Gastroesophageal sphincter (tissue), 4 donors: ENCODE measurements at places on chromosomes 7 and 10.

DNA sequence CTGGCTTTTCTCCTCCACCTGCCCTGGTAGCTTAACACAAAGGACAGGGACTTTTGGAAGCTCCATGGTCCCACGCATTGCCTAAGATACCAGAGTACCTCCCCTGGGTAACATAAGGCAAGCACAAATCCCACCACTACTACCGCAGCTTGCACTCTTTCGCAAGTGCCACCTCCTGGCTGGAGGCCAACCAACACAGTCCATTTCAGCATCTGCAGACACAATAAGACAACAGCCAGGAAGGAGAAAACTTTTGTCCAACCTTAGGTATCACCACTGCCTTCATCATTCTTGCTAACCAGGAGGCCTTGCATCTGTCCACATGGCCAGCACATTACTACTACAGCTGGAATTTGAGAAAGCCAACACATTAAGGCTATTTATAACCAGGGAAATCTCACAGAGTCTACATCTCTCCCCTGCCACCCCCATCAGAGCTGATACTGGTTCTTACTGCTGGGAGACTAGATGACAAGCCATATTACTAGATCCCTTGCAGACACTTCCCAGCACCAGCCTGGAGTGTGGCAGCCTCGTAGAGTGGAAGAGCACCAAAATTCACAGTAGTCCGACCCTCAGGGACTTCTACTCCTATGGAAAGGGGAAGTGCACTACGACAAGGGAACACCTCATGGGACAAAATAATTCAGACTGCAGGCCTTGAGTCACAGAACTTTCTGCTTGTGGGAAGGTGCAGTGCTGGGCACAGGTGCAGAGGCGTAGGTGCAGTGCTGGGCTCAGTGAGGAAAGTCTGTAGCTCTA is 39.8 kb upstream of the CDK13 start:
- no peak for ATAC-seq

- ATAC-seq = no peak
These were observed 87.8 kb downstream of the NRCAM start for GRCh38 chr7:108368466-108368865.

DNA sequence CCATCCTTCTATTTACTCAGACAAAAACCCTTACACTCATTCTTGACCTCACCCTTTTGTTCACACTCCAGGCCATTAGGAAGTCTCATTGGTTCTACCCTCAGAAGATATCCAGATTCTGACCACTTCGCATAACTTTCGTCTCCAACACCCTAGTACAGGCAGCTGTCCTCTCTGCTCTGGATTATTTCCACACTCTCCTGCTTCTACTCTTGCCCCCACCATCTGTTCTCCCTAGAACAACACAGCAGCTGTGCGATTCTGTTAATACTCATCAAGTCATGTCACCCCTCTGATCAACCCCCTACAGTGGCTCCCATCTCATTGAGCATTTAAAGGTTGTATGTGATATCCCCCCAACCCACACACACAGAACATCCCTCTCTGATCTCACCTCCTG is 15.5 kb upstream of the TRIL start:
- ATAC-seq = no peak

- ATAC-seq = no peak
These were observed 63.0 kb upstream of the PRSS58 start for GRCh38 chr7:142320883-142321282.

DNA sequence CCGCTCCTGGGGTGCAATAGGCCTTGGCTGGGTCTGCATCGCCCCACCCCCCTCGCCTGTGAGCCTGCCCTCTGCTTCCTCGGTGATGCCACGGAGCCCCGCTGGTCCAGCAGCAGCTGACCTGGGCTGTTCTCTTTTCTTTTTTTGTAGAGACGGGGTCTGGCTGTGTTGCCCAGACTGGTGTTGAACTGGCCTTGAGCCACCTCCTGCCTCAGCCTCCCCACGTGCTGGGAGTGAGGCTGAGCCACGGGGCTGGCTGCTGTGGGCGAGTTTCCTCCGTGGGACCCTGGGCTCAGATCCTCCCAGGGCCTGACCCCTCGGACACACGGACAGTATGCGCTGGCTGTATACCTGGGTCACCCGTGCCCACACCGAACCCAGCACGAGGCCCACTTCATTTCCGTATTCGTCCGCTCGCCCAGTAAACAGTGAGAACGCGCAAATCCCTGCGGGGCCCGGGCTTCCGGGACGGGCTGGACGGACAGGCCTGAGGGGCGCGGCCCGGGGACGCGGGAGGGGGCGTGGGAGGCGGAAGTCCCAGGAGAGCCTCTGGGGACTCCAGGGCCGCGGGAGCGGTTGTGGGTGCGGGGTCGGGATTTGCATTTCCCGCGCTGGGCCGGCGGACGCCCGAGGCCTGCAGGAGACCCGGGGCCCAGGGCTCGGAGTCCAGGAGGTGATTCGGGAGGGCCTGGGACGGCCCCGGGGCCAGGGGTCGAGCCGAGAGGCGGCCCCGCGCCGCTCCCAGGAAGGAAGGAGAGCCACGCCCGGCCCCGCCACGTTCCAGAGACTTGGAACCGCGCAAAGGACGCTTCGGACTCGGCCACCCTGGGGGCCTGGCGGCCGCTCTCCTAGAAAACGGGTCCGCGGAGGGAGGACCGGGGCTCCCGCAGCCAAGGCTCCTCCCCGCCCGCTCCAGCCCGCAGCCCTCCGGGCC is 57.7 kb upstream of the DNAJB6 start:
- peak; percentile 48 for ATAC-seq

- no peak for ATAC-seq
These were observed 62.3 kb downstream of the TMEM26 start for GRCh38 chr10:61390851-61391250.

DNA sequence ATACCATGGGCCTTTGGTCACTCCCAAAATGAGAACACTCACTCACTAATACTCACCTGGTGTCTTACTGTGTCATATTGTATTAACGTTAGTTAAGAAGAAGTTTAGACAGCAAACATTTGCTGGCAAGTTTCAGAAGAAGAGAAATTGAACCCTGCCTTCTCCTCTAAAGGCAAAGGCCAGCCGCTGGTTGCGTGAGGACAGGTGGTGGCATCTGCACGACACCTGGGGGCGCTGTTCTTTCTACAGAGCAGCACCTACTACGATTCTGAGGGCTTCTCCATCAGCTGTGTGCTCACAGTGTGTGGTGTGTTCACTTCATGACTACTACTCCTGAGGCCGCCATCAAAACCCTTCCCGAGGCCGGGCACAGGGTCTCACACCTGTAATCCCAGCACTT is 17.9 kb upstream of the CLEC2L start:
- ATAC-seq = no peak

GRCh38 chr10:5654218-5654755 is 12.1 kb downstream of the ASB13 start:
- ATAC-seq = no peak

GRCh38 chr7:158447506-158448171 is 140.0 kb downstream of the PTPRN2 start:
- ATAC-seq = no peak

- ATAC-seq = no peak
These were observed 25.2 kb downstream of the AOC1 start for GRCh38 chr7:150877536-150877935.

GRCh38 chr7:120259386-120259785 is 13.6 kb upstream of the KCND2 start:
- ATAC-seq = no peak

GRCh38 chr7:4960363-4960762 is 1.4 kb upstream of the MMD2 start:
- ATAC-seq = no peak

- ATAC-seq = no peak
These were observed 139.8 kb upstream of the LYZL2 start for GRCh38 chr10:30769361-30769760.
